ENCODE measurements at places on chromosomes 6 and 20. TPM values are rescaled to one million over a fixed set of nuclear protein-coding genes. Genes with fewer than 3 reads are reported as not detected.

The SLC22A2 gene
- total RNA-seq, result not detected

The REM1 gene
- 31.0 TPM for total RNA-seq

The SEMG2 gene
- total RNA-seq, result not detected

The FOXA2 gene
- total RNA-seq, result not detected

DNA sequence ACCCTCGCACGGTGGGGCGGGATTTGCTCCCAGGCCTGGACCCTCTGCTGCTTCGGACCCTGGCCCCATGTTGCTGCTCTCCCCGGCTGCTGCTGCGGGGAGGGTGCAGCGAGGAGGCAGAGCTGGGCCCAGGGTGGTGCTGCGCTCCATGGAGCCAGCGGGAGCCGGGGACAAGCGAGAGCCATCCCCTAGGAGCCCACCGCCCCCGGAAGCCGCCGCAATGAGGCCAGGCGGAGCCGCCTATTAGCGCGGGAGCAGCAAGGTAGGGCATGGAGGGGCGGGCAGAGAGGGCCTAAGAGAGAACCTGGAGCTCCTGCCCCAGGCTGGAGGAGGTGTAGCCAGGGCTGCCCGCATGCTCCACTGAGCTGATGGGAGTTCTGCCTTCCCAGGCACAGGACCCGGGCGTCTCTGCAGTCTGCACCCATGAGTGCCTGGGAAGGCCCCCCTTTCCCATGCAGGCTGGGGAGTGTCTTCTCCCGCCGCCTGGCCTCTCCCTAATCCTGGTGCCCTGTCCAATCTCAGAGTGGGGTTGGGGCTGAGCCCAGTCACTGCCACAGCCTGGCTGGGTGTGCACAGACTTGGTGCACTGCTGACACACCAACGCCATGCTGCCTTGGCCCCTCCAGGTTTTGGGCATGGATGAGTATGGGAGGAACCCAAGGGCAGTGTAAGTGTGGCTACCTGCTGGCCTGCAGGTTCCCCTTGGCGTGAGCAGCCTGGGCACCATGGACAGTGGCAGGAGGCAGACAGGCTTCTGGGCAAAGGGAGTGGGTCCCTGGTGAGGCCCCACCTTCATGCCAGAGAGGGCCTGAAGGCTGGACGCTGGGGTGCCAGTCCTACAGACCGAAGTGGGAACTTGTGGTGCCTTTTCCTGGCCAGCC, 360.6 kb upstream of the MAP3K7 start:
- no peaks in the 10 kb centered on the region for H3K4me1 ChIP-seq
- H3K27ac ChIP-seq, result no peak overlapping the region
- no peaks in the 10 kb centered on the region for H3K27me3 ChIP-seq

The DACT2 gene
- total RNA-seq, result not detected

DNA sequence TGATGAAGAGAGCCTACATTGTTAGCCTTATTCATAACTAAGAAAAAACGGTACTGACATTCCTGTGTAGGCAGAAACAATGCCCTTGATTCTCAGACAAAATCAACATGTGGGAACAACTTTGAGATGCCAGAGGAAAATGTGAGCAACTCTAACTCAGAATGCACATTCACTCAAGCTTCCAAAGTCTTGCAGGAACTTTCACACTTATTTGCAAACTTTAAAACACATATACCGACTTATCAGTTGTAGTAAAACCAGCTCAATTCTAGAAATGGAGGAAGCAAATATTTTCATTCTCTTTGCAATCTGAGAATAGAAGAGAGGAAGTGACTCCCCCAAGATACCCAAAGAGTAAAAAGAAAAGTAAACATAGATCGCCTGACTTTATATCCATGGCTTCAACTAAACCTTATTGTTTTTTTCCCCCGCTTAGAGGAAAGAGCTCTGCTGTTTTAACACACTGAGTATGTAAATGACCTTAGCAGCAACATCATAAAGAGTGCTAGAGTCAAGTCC, 117.6 kb downstream of the EPB41L2 start:
- H3K27me3 ChIP-seq, result no peaks in the 10 kb centered on the region
- H3K27ac ChIP-seq, result peak overlapping the region; percentile 30
- no peaks in the 10 kb centered on the region for H3K36me3 ChIP-seq
- no peak for DNase-seq
- H3K4me1 ChIP-seq, result no peaks in the 10 kb centered on the region
- peak overlapping the region; percentile 26 for H3K4me3 ChIP-seq

The MOG gene
- not detected for total RNA-seq

DNA sequence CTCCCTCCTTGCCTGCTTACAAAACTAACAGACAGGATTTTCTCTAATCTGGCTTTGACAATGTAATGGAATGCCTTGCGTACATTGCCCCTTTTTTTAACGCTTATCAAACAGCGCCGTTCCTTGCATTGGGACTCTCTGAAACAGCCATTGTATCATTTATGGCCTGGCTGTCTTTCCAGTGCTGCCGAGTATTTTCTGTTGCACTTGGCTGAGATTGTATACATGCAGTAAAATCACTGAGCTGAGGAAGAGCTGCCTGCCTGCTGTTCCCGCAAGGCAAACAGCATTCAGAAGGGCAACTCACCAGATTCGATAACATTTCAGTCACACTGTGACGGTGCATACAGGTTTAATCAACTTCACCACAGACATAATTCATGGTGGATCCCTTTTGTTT, 106.0 kb downstream of the SH3BGRL2 start:
- DNase-seq, result no peak
- H3K27me3 ChIP-seq, result no peaks in the 10 kb centered on the region
- H3K4me1 ChIP-seq, result no peaks in the 10 kb centered on the region
- no peaks in the 10 kb centered on the region for H3K36me3 ChIP-seq
- H3K27ac ChIP-seq, result no peak overlapping the region

DNA sequence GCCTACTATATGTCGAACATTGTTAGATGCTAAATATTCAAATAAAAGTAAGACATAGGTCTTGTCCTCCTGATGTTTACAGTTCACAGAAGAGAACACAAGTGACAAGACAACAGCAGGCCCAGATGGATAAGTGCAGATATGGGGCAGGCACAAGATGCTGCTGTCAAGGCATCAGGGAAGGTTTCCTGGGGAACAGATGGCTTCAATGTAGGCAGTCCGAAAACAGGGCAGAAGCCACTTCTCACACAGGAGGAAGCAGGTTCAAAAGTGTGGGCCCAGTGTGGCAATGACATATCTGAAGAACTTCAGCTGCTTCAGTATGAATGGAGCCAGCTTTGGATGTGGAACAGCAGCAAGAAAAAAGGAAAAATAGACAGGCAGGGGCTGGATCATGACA, 32.5 kb downstream of the HLA-DPB1 start:
- DNase-seq, result no peak
- H3K4me1 ChIP-seq, result no peaks in the 10 kb centered on the region
- no peak overlapping the region for H3K27ac ChIP-seq
- no peaks in the 10 kb centered on the region for H3K36me3 ChIP-seq
- no peaks in the 10 kb centered on the region for H3K27me3 ChIP-seq
- H3K4me3 ChIP-seq, result no peak overlapping the region

DNA sequence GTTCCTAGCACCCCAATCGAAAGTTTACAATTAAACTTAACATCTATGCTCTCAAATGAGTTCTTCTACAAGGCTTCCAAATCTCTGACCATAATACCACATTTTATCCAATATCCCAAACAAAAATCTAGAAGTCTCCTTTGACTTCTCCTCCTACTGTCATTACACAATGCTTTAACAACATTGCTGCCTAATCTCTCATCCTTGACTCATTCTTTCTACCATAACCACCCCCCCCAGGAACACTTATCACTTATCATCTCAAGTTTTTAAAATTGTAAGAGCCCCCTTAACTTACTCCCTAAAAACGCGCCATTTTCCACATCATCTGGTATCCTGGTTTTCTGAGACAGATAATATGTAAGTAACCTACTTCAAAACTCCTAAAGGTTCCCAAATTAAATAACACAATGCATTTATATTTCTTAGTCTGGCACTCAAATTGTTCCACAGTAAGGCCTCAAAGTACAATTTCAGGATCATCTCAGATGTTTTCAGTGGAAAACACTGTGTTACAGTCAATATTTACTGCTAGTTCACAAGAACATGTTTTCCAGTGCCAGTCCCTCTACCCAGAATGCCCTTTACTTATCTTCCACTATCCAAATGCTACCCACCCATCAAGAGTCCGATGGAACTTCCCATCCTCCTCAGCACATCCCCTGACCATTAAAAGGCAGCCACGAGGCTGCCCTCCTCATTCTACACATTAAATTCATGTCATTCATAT, 308.2 kb upstream of the THEMIS start:
- no peak overlapping the region for H3K4me3 ChIP-seq
- no peaks in the 10 kb centered on the region for H3K4me1 ChIP-seq
- H3K27ac ChIP-seq, result no peak overlapping the region

DNA sequence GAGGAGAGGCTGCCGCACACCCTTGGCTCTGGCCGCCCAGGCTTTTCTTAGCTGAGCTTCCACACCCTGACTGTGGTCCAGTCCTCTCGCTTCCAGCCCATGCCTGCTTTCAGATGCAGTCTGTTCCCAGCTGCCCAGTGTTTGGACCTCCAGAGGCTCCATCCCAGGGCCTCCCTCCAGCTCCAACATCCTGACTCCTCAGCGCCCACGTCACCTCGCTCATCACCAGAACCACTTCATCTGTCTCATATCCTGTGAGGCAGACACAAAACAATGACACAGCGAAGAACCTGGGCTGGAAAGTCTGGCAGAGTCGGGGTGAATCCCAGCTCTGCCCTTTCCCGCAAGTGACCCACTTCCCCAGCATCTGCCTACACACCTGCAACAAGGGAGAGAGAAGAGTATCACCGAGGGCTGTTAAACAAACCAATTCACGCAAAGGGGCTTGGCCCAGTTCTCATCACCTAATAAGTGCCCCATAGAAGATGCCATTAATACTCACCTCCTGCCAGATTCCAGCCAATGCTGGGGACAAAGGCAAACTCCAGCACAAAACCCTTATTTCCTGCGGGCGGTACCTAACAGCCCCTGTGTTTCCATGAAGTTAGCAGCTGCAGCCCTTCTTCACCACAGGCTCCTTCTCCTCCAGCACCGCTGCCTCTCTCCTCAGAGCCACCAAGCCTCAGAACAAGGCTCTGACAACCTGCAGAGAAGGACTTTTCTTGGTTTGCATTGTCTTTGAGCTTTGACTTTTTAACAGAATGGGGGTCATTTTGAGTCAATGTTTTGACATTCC, 133.4 kb upstream of the CDH4 start:
- no peaks in the 10 kb centered on the region for H3K27me3 ChIP-seq
- H3K4me1 ChIP-seq, result no peaks in the 10 kb centered on the region
- no peaks in the 10 kb centered on the region for H3K36me3 ChIP-seq
- H3K27ac ChIP-seq, result no peak overlapping the region
- no peak overlapping the region for H3K4me3 ChIP-seq
- DNase-seq, result no peak

DNA sequence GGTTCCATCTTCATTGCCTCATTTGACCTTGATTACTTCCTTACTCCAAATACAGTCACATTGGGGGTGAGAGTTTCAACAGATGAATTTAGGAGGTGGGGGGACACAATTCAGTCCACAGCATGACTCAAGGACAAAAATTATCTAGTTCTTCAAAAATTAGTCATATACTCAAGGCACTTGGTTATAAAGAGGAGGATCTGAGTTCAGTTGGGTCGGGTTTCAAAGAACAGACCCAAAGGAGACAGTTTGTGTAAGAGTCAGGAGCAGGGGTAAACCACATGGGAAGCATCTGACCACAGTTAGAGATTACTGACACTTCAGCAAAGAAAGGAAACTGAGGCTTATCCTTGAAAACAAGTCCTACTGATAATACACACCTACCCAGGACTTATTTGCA, 138.0 kb downstream of the TBC1D7 start:
- H3K4me1 ChIP-seq, result no peaks in the 10 kb centered on the region
- no peak overlapping the region for H3K4me3 ChIP-seq
- no peaks in the 10 kb centered on the region for H3K36me3 ChIP-seq
- H3K27me3 ChIP-seq, result no peaks in the 10 kb centered on the region

The EZR gene
- 49.7 TPM for total RNA-seq

The SMLR1 gene
- not detected for total RNA-seq

The E2F1 gene
- total RNA-seq, result 0.53 TPM

The PAK5 gene
- not detected for total RNA-seq

DNA sequence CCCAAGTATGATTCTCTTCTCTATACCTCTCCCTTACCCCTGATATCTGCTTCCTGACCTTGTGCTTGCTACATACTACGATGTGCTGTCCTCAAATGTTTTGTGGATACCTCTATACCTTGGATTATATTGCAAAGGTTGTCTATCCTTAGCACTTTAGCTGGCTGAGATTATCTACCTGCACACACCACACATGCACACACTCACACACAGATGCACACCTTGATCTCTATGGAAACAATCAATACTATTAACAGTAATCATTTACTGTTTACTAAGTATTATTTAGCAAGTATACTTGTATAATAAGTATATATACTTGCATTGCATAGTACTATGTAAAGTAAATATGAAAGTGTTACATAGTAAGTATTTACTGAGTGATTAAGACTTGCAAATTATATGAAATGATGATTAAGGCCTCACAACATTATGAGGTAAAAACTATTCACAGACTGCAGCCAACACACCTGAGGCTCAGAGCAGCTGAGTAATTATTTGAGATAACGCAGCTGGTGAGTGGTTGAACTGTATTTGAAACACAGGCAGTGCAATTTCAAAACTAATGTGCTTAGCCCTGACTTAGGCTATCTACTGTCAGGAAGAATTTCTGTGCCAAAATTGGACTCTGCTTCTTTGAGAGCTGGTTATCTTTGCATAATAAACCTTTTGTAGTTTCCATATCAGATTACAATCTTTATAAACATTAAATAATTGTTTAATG, 699.9 kb downstream of the FRK start:
- no peaks in the 10 kb centered on the region for H3K27me3 ChIP-seq
- no peaks in the 10 kb centered on the region for H3K4me1 ChIP-seq
- H3K4me3 ChIP-seq, result no peak overlapping the region
- H3K36me3 ChIP-seq, result no peaks in the 10 kb centered on the region
- H3K27ac ChIP-seq, result no peak overlapping the region
- no peak for DNase-seq

DNA sequence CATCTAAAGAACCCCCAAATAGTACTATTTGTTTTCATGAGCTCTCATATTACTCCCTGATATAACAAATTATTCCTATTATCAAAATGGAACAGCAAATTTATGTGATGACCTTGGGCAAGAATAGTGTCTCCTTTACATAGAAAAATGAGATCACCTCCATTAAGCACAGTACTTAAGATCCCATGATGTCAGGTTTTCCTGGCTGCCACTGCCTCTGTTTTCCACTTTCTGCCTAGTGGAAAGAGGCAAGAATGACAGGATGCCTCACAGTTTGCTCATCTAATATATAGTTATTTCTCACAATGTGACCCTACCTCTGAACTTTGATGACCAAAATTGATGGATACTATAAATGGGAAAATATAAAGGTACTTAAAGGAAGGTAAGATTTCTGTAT, 260.1 kb upstream of the SGK1 start:
- no peaks in the 10 kb centered on the region for H3K36me3 ChIP-seq
- H3K27me3 ChIP-seq, result no peaks in the 10 kb centered on the region
- H3K4me1 ChIP-seq, result no peaks in the 10 kb centered on the region

The BHLHE23 gene
- not detected for total RNA-seq

- DNase-seq, result no peak
- H3K4me1 ChIP-seq, result peaks cover 12% of the 10 kb centered on the region
- no peak overlapping the region for H3K27ac ChIP-seq
- H3K36me3 ChIP-seq, result no peaks in the 10 kb centered on the region
These were observed 3.3 kb upstream of the MTCH1 start for GRCh38 chr6:36989264-36989663.

Measured in ascending aorta (tissue), 2 donors.